ENCODE measurements at places on chromosomes 1 and 21. TPM values are rescaled to one million over a fixed set of nuclear protein-coding genes. Genes with fewer than 3 reads are reported as not detected.

FMO3 gene
- total RNA-seq = 5.3 TPM

BTBD8 gene
- total RNA-seq = 7.2 TPM

CR1L gene
- not detected for total RNA-seq

CELA2B gene
- not detected for total RNA-seq

PIK3R3 gene
- 46.8 TPM for total RNA-seq

LRRC53 gene
- not detected for total RNA-seq

ARMH1 gene
- 3.8 TPM for total RNA-seq

HLX gene
- 5.0 TPM for total RNA-seq

TCHHL1 gene
- total RNA-seq = not detected

TFF1 gene
- not detected for total RNA-seq

LYPD8 gene
- total RNA-seq = not detected

FOXJ3 gene
- total RNA-seq = 57.7 TPM

OLIG2 gene
- not detected for total RNA-seq

FOXD3 gene
- not detected for total RNA-seq

RNU1-2 gene
- total RNA-seq = under 0.01 TPM

HTR6 gene
- not detected for total RNA-seq

ADAMTSL4 gene
- total RNA-seq = 11.3 TPM

CD1D gene
- total RNA-seq = 2.0 TPM

OR2L2 gene
- total RNA-seq = not detected

NR1I3 gene
- total RNA-seq = not detected

KLHL12 gene
- total RNA-seq = 26.4 TPM

TSSK3 gene
- total RNA-seq = 3.9 TPM

NPR1 gene
- total RNA-seq = 46.5 TPM

NPHS2 gene
- total RNA-seq = not detected

ANXA9 gene
- total RNA-seq = not detected

SLC6A17 gene
- total RNA-seq = under 0.01 TPM

DPT gene
- total RNA-seq = 740 TPM

SH2D1B gene
- total RNA-seq = 0.33 TPM

GABRD gene
- not detected for total RNA-seq

MAP10 gene
- 1.6 TPM for total RNA-seq

OR2L3 gene
- 0.15 TPM for total RNA-seq
